T-helper 1 cell (primary cell): ENCODE measurements at places on chromosomes 7 and 10.

DNA sequence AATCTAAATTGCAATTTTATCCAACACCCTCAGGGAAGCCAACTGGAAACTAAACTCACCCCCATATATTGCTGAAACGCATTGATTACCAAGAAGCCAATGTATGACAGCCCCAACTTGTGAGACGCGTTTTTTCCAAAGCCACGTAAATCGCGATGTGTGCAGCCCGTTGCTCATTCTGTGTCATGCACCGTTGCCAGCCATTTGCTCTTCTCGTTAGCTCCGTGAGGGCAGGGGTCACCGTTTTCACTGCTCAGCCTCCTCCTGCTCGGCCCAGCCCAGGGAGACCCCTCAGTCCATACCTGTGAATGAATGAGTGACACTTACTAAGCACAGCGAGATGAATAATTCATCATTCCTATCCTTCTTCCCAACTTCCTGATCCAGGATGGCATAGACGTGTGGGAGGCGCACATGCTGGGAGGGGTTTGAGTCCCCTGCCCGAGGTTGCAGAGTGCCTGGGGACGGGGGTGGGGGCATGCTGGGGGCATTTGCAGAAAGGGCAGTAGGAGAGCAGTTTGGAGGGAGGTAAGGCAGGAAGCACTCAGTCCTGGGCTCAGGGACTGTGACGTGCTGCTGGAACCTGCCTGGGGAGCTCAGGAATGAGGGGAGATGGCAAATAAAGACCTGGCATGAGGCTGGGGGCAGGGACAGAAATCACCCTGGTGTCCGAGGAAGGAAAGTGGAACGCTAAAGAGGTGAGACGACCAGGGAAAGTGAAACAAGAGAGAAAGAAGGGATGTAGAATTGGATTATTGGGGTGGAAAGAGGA, 104.2 kb upstream of the SDK1 start:
- DNase-seq: no peak

GRCh38 chr7:19674266-19674960, 34.4 kb downstream of the POLR1F start:
- DNase-seq: no peak

GRCh38 chr10:92691591-92692079, 1.9 kb downstream of the HHEX start:
- DNase-seq: no peak

DNA sequence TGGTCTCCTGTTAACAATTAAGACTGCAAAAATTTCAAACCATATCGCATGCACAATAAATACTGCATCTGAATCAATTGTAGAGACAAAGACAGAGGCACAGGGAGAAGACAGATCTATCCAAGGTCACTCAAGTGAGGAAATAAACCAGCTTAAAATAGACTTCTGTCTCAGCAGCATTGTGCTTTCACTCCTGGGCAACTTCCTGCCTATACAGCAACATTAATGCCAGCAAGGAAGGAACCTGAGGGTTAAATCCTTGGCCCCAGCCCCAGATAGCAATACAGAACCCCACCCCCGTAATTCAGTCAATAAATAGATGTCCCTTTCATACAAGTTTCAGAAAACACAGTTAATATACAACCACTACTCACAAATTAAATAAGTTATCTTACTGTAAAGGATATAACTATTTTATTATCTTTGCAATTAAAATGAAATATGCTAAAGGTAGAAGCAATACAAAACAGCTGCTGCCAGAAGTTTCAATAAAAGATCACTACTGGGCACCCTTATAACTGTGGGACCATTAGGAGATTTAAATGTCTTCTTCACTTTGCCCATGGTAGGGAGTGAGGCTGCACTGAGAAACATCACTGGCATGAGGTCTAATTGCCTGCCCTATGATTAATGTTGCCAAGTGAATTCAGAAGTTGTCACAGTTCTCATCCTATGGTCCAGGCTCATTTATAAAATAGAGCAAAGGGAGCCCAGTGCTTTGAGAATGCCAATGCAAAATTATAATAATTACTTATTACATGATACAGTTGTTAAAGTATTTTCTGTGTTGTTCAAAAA, 49.4 kb downstream of the CAV1 start:
- DNase-seq: no peak

- DNase-seq: no peak
Measured at GRCh38 chr7:1033546-1034145, 10.7 kb upstream of the GPR146 start.

GRCh38 chr7:75961218-75961617, 33.2 kb downstream of the TMEM120A start:
- DNase-seq: no peak

DNA sequence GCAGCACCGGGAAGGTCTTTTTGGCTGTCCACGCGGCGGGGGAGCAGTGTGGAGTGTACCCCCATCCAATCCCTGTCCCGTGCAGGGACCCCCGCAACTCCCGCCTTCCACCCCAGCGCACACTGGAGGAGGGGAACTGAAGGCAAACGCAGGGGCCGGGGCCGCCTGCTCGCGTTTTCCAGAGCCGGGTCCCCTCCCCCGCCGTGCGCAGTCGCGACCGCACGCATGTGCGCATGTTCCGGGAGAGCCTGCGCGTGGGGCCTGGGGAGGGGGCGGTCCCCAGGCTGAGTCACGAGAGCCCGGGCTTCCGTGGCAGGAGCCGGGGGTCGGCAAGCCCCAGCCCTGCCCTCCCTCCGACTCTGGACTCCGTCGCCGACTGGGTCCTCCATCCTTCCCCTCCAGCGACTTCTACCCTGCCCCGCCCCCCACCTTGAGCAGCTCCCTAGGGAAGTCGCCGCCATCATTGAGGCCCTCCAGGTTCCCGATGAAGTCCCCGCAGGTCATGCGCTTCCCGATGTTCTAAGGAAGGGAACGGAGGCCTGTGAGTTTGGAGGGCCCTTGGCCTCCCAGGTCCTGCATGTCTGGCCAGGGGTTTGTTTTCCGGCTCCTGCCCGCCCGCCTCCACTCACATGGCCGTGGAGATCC, 8.0 kb downstream of the PSD start:
- DNase-seq: peak; percentile 46

- DNase-seq: no peak
Measured at GRCh38 chr10:2278363-2278762, 541.0 kb upstream of the ADARB2 start.

GRCh38 chr7:138564365-138564764, 104.3 kb downstream of the TRIM24 start:
- no peak for DNase-seq

- DNase-seq: no peak
Measured at GRCh38 chr10:116171505-116171904, 101.5 kb downstream of the GFRA1 start.

DNA sequence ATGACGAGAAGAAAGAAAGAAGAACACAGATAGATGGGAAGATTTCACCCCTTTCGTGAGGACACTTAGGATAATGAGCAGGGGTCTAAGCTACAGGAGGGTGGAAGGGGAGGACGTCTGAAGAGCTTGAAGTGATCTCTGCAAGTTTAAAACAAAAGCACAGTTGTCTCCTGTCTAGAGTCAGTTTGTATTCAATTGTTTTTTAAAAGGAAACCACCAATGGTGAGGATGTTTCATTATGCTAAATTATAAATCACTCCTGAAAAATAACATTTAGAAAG, 85.9 kb downstream of the ADAM12 start:
- DNase-seq: no peak

GRCh38 chr7:123612024-123612423, 10.4 kb downstream of the ASB15 start:
- DNase-seq: no peak

DNA sequence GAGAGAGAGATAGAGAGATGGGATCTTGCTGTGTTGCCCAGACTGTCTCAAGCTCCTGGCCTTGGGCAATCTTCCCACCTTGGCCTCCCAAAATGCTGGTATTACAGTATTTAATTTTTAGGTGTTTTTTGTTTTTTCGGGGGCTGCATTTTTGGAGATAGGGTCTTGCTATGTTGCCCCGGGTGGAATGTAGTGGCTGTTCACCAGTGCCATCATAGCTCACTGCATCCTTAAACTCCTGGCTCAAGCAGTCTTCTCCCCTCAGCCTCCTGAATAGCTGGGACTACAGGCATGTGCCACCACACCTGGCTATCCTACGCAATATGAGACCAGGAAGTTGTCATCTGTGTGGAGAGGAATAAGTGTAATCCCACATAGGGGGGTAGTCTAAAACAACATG, 42.4 kb downstream of the KCTD7 start:
- DNase-seq: no peak

- no peak for DNase-seq
Measured at GRCh38 chr10:47376522-47377220, 7.4 kb downstream of the ZNF488 start.

GRCh38 chr10:34219753-34220548, 595.1 kb downstream of the PARD3 start:
- no peak for DNase-seq

- no peak for DNase-seq
Measured at GRCh38 chr10:24306507-24306875, 97.6 kb downstream of the KIAA1217 start.

GRCh38 chr7:24713039-24713793, 44.0 kb downstream of the GSDME start:
- DNase-seq: no peak

GRCh38 chr10:4807761-4808507, 18.1 kb upstream of the AKR1E2 start:
- DNase-seq: no peak

- no peak for DNase-seq
Measured at GRCh38 chr7:134480730-134481129, 21.8 kb upstream of the AKR1B1 start.

DNA sequence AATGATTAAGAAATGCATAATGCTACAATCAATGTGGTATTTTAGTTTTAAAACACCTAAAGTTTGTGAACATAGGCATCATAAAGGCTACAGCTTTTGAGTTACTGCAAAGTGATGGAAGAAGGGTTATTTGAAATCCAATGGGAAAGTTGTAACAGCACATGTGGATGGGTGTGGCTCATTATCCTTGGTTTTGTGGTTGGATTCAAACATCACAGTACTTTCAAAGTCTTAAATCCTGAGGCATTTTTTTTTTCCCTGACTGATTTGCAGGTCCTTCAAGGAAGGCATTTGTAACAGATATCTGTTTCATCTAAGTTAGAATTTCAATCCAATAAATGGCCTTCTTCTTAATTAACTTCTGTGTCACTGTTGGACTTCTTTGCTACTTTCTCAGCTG, 9.8 kb upstream of the SHTN1 start:
- no peak for DNase-seq
